Anterior cingulate cortex (tissue), 58 donors: ENCODE measurements at places on chromosomes 1 and 21.

DNA sequence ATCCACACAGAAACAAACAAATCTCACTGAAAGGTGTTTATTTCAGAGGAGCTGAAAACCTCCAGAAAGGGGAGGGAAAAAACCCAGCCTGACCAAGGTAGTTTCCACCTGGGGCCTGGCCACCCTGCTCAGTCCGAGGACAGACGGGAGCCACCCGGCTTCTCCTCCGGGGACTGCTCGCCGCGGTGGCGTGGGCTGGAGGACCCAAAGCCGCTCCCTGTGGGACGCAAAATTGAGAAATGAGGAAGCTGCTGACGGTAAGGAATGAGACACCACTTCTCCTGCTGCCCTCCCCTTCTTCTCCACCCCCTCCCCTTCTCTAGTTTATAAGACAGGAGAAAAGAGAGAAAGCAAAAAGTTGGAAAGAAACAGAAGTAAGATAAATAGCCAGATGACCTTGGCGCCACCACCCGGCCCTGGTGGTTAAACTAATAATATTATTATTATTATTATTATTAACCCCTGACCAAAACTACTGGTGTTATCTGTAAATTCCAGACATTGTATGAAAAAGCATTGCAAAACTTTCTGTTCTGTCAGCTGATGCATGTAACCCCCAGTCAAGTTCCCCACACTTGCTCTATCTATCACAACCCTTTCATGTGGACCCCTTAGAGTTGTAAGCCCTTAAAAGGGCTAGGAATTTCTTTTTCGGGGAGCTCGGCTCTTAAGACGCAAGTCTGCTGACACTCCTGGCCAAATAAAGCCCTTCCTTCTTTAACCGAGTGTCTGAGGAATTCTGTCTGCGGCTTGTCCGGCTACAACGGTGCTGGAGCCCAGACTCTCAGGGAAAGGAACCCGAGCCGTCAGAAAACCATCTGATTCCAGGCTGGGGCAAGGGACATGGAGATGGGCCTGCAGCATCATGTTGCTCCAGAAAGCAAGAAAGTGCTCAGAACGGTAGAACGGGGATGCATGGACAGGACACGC lies 12.5 kb downstream of the ITGB2 start:
- DNase-seq: no peak

DNA sequence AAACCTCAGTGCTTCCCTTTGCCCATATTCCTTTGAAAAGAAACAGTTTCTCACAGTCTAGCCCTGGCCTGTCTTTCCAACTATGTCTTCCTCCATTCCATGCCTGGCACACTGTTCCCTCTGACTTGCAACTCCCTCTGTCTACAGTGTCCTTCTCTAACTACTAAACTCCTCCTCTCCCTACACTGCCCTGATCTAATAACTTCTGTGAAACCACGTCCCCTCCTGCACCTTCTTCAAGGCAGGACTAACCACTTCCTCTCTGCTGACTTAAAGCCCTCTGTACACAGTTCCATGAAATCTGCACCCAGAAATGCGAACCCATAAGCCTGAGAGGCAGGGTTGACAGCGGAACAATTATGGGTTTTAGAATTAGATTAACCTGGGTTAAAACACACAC lies 62.2 kb upstream of the ATP1B1 start:
- no peak for DNase-seq

- DNase-seq: no peak
These were observed 28.7 kb upstream of the PWP2 start for GRCh38 chr21:44078411-44078981.

DNA sequence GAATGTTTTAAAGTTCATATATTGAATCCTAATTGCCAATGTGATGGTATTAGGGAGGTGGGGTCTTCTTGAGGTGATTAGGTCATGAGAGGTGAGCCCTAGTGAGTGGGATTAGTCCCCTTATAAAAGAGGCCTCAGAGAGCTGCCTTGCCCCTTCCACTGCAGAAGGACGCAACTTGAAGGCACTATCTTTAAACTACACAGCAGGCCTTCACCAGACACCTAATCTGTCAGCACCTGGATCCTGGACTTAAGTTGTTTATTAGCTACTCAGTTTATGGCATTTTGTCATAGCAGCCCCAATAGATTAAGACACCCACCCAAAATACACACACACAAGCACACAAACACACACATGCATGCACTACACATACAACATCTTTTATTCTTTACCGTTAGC lies 61.4 kb downstream of the DAB1 start:
- no peak for DNase-seq

DNA sequence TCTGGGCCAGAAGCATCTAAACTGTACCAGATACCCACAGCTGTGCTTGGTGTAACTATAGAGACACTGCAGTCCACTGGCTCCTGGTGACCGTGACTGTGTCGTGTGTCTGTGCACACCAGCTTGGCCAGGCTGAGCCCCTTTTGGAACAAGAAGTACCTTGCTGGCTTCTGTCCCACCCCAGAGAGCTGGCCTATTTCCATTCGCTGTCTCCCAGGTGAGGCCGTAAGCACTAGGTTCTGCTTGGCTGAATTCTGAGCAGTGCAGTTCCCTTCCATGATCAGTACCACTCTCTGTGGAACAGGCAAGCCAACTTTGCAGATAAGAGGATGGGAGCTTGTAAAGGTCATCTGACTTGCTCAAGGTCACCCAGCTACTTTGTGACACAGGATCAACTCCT lies 119.9 kb upstream of the DNAH14 start:
- no peak for DNase-seq
